Activated T-cell treated with anti-CD3 and anti-CD28 coated beads for 48 hours (primary cell): ENCODE measurements at places on chromosomes 5 and 9.
A peak's percentile ranks its signal among the peaks of the same experiment; 100 is the strongest.

DNA sequence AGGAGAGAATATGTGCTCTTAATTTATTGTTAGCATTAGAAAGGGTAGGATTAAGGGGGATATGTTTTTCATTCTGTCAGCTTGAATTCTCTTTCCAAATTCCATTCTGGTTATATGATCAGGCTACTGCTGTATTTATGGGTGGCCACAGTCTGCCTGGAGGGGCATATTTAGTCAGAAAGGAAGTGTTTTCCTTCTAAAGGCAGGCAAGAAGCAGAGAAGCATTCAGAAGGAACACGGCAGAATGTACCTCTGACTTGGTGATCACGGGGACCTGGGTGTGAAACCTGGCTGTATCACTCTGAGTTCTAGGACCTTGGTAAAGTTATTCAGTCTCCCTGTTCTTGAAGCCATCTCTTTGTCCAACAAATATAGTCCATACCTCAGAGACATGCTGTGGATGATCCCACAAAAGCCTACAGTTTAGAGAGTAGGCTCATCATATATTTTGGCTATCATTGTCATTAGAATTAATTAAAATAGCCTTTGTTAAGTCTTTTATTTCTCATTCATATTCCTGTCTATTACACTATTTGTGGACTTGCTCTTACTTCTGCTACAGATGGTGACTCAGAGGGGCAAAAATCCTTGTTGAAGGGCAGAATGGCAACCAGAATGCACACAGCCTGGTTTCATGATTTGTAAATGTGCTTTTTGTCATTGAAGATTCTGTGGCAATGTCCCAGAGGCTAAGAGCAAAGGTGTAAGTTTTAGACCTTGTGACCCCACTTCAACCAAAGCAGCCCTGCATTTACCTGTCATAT lies 2.7 kb downstream of the TNC start:
- DNase-seq, result no peak

DNA sequence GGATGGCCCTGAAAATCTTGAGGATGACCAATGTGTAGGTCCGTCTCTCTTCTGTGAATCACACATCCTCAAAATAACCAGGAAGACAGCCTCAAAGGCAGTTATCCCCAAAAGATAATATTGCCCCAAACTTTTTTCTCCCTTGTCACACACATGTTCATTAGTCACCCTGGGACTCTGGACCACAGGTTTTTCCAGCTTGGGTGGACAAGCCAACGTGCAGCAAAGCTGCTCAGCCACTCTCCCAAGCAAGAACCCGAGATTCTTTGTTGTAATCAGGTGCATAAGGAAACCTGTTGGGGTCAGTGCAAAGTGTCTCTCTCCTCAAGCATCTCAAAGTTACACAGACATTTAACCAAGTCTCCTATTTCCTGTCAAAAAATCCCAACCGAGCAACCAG lies 196.6 kb downstream of the GNA14 start:
- no peak for DNase-seq

GRCh38 chr5:32645246-32645645 lies 59.9 kb downstream of the SUB1 start:
- DNase-seq, result no peak

DNA sequence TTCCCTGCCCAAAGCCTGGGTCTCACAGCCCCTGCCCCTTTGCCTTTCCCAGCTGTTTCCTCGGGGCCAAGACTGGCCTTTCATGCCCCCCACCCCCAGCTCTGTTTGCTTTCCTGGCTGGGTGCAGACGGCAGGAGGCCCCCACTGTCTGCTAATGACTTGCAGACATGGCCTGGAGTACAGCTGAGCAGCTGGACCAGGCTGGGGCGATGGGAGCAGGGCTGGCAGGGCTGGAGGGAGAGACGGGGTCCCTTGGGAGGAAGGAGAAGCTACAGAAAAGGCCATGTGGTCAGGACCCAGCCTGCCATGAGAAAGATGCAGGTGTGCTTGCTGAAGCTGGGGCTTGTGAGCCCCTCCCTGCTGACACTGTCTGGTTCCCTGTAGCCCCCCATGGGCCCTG lies 28.3 kb upstream of the GFPT2 start:
- no peak for DNase-seq

DNA sequence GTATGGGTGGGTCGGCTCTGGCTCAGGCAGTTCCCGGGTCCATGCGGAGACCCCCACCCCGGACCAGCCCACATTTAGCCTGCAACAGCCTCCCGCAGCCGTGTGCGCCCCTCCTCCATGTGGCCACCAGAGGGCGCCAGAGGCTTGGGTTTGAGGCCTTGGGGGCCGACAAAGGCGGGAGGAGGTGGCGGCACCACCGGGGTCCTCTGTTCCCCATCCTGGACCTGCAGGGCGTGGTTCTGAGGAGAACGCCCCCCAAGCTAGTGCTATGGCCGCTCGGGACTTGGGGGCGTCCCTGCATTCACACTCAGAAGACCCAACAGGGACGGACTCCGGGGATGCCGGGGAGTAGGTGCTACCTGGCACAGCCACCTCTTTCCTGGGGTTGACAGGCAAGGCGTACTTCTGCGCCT lies 16.5 kb downstream of the ASS1 start:
- DNase-seq, result peak; percentile 65

- DNase-seq, result no peak
Measured at GRCh38 chr9:20407013-20407412, 215.3 kb downstream of the MLLT3 start.

- no peak for DNase-seq
Measured at GRCh38 chr9:125397736-125398135, 136.1 kb downstream of the GAPVD1 start.

- DNase-seq, result peak; percentile 46
Measured at GRCh38 chr9:15509931-15510788, 610 bp downstream of the PSIP1 start.

- DNase-seq, result no peak
Measured at GRCh38 chr9:108835831-108836230, 20.0 kb downstream of the ACTL7B start.

DNA sequence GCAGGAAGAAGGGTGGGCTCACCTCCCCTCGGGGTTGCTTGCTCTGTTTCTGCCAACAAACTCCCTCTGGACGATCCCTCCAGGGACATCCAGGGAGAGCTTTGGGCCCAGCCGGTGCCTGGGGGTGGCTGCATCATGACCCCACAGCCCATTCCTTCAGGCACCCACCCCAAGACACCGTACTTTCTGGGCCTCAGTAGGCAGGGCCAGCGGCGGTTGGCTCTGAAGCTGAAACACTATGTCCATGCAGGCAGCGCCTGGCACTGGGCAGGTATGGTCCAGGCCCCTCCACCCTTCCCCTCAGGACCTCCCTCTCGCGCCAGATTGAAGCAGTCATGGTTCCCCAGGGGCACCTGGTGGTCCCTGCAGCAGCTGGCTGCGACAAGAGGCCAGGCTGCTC lies 18.5 kb upstream of the SUSD3 start:
- DNase-seq, result no peak

- DNase-seq, result no peak
Measured at GRCh38 chr5:60497706-60498500, 202.1 kb downstream of the DEPDC1B start.

GRCh38 chr9:128285033-128285784 lies 9.1 kb downstream of the SWI5 start:
- no peak for DNase-seq

DNA sequence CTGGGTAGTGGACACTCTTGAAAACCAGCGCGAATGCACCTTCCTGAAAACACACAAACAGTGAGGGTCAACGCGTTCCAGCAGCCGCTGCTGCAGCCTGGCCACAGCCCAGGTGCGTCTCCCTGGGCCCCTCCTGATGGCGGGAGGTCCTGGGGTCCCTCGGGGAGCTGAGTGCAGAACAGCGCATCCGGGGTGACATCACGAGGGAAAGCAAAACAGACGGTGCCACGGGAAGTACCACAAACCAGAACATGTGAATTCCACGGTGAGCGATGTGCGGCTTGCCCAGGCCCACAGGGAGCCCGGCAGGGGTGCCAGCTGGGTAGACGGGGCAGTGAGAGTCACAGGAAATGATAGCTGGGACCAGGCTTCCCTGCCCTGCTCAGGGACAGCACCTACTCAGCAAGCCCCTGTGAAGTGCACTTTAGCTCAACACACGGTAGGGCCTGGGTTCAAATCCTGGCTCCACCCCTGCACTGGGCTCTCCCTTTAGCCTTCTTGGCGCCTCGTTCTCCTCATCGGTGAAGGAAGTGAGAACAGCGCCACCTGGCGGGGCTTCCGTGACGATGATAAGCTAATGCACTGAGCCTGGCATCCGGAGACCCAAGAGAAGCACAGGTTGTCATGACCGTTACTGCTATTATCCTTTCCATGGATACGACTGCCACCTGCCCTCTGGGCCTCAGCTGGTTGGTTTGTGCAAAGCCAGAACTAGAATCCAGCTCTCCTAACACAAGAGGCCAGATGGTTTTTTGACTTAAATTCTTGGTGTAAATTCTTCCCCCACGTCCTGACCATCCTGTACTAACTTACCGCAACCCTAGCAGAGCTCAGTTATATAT lies 24.6 kb downstream of the GFPT2 start:
- peak; percentile 76 for DNase-seq

DNA sequence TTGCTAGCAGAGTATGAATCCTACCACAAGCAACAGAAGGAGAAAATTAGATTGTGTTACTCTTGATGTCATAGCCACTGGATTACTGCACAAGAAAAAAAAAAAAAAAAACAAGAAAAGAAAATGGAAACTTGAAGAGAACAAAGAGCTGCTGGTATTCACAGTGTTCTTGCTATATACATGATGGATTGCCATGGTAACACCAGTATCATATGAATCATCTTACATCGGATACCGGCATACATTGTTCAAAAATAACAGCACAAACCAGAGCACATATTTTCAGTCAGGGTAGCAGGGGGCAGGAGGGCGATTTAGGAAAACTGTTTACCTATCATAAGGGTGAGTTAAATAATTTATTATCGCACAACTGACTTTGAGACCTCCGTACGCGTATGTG lies 472.9 kb downstream of the PDE4D start:
- DNase-seq, result no peak

- peak; percentile 78 for DNase-seq
Measured at GRCh38 chr9:96853781-96854650, at the start of gene ZNF782. TSS of gene ZNF782 (minus strand) at chr9:96854514. CDS start at chr9:96851961, 2,553 bp downstream.

DNA sequence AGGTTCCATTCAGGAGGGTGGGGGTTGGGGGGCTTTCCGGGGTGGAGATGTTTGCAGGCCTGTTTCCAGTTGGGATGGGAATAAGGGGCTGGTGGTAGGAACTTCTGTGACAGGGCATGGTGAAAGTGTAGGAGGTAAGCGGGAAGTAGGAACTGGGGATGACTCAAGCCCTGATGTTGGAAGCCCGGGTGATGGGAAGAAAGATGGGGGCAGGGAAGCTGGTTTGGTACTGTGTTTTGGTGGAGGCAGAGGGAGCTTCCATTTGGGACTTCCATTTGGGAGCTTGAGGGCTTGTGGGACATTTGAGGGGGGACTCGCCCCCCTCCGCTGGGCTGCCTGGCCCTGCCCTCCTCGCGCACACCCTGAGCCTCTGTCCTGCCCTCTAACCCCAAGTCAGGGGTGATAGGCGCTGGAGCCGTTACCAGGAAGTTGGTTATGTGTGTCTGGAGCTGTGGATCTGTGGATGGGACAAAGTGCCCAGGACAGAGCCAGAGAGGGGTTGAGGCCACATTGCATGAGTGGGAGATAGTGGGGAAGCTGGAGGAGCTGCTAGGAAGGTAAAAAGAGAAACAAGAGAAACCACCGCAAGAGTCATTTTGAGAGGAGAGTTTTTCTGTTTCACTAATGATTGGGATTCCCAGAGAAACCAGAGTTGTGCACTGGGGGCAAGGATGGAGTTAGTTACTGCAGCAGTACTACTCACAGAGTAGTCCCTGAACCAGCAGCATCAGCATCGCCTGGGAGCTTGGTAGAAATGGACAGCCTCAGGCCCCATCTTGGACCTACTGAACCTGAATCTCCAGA lies 6.6 kb downstream of the RGS14 start:
- DNase-seq, result no peak

GRCh38 chr5:13252699-13253098 lies 691.8 kb downstream of the DNAH5 start:
- DNase-seq, result no peak

DNA sequence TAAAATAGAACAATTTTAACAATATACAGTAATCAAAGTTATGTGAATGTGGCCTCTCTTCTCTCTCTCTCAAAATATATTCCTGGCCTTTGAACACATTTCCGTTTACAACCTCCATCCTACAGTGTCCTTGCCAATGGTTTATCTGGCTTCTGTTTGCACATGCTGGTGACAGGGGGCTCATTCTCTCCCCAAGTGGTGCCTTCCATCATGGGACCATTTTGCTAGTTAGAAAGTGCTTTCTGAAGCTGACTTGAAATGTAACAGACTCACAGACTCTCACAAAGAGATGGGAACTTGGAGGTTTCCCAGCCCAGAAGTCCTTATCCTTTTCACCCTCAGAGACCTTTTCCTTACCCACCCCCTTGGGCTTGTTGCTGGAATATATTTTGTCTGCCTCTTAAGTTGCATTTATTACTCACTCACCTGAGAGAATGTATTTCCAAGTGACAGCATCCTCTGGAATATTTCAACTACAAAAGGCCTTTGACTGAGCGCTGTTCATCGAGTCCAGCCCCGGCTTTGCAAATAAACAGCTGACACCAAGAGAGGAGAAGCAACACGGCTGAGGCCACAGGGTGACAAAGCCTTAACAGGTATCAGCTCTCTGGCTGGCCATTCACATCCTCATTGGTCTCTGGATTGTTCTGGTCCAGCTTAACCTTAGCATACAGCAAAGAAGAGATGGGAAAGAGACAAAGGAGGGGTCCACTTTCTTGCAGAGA lies 17.5 kb upstream of the ALDH1B1 start:
- DNase-seq, result no peak

DNA sequence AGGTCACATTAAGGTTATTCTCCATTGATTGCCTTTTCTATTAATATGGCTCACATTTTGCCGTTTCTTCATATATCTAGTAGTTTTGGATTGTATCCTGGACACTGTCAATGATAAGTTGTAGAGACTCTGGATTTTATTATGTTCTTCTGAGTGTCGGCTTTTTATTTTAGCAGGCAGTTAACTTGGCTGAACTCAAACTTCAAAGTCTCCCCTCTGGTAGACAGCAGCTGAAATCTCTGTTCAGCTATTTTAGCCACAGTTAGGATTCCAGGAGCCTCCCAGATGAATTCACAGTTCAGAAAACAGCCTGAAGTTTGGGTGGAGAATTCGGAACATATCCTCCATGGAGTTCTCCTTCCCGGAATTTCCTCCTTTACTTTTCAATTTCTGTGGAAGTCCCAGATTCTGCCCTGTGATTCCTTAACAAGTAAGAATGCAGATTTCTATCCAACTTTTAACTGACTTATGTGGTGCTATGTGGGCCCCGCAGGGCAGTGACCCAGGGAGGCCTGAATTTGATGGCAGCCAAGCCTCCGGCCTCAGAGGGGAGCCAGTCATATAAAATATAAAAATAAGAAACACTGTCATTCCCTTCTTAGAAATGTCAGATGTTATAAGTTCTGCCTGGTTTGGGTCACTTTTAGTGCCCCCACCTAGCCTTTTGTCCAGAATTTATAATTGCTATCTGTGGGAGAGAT lies 39.3 kb upstream of the MVB12B start:
- DNase-seq, result no peak

DNA sequence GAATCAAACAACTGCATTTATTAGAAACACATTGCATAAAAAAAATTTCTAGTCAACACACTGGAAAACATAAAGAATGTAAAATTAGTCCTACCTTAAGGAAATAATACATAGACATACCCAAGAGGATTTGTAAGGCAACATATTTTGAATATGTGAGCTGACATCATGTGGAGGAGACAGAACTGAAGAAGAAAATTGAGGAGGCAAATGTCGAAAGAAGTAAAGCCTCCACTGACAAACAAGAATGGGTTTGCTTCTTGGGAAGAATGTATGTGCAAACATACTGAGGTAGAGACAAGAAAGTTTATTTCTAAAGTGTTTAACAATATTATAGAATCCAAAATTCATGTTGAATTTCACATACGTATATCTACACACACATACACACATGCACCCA lies 363.0 kb upstream of the PDE4D start:
- DNase-seq, result no peak

- no peak for DNase-seq
Measured at GRCh38 chr5:39650008-39650762, 225.4 kb upstream of the DAB2 start.
